ENCODE measurements at places on chromosomes 2 and 18.
A peak's percentile ranks its signal among the peaks of the same experiment; 100 is the strongest.

GRCh38 chr18:55884498-55884897 is 296.5 kb upstream of the TCF4 start:
- DNase-seq: no peak

GRCh38 chr18:34483198-34483597 is 226.9 kb upstream of the DTNA start:
- no peak for DNase-seq

GRCh38 chr2:190843890-190844699 is 36.5 kb upstream of the GLS start:
- DNase-seq: peak; percentile 87

DNA sequence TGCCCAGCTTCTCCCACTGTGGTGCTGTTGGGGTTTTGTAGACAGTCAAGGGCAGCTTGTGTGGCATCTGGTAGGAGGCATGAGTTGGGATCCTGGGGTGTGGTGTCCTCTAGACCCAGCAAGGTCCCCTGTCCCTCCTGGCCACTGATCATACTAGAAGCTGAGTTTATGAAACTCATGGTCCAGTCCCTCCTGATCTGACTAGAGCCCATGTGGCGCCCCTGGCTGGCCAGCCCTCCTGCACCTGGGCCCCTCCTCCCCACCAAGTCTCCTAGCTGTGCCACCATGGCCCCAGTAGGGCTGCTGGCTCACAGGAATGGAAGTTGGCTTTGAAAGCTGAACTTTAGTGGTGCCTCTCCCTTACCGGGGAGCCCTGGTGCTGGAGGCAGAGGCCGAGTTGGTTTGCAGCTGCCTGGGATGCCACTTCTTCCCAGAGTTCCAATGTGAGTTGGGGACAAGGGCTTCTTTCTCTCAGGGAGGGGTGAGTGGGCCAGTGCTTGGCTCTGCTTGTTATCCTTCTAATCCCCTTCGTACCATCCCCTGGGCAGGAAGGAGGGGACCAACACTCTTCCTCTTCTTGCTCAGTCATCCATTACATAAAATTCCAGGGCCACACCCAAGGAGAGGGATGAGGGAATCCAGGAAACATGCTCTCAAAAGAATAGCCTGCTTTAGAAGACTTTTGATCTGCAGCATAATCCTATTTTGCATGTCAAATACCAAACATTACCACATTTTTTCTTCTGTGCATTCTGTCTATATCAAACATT is 37.5 kb upstream of the HAAO start:
- DNase-seq: no peak

DNA sequence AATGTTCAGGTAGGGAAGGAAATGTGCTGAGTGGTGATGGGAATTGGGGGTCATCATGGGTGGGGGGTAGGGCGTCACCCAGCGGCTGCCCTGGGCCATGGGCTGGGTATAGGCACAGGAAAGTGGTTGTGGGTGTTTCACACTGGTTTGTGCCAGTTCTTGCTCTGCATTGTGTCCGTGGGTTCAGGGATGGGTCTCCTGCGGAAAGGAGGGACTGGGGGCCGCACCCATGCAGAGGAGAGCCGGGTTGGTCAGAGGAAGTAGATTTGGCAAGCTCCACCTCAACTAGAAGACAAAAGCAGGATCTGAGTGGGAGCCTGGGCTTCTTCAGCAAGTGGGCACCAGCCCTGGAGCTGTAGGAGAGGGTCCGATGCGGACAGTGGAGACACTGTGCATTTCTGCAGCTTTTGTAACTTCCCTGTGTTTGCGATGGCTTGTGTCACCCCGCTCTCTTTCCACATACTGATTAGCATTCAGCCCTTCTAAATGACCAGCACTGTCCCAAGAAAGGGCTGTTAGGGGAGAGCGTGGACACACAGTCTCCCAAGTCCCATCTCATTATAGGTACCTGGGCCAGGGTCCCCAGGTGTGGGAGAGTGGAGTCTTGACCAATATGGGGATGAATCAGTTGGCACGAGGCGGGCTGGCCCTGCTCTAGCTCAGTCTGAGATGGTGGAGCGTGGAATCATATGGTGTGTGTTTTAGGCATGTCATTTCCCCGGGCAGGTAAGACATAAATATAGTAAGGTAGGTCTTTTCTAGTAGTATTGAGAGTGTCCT is 67.2 kb downstream of the LRRFIP1 start:
- no peak for DNase-seq

DNA sequence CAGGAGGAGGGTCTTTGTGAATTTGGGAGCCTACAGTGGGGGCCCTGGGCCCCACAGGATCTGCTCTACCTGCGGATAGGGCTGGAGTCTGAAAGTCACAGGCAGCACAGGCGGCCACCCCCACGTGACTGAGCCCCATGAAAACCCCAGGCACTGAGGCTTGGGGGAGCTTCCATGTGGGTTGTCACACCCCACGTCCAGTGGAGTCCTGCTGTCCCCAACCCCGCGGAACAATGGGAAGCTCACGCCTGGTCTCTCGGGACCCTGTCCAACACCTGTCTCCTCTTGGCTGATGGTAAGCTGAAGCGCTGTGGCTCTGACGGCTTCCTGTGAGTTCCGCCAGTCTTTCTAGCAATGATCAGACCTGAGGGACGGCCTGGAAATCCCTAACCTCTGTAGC is 85.8 kb downstream of the PTGR3 start:
- DNase-seq: no peak

DNA sequence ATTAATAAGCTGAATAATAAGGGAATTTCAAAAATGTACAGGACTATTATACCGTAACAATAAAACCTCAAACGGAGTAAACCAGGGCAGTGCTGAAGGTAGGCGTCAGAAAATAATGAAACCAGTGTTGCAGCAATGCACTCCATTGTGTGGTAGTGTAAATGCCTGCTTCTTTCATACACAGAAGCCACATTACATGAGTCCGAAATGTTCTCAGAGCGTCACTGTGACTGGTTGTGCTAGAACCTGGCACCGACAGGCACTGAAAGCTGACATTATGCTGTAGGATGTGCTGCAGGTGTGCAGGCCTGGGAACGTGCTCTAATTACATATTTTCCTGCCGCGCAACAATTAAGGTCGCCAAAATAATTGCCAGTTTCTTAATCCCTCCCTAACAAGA is 53.3 kb downstream of the ZEB2 start:
- DNase-seq: no peak

- DNase-seq: peak; percentile 52
These were observed 39.4 kb downstream of the BMP10 start for GRCh38 chr2:68831686-68832232.

DNA sequence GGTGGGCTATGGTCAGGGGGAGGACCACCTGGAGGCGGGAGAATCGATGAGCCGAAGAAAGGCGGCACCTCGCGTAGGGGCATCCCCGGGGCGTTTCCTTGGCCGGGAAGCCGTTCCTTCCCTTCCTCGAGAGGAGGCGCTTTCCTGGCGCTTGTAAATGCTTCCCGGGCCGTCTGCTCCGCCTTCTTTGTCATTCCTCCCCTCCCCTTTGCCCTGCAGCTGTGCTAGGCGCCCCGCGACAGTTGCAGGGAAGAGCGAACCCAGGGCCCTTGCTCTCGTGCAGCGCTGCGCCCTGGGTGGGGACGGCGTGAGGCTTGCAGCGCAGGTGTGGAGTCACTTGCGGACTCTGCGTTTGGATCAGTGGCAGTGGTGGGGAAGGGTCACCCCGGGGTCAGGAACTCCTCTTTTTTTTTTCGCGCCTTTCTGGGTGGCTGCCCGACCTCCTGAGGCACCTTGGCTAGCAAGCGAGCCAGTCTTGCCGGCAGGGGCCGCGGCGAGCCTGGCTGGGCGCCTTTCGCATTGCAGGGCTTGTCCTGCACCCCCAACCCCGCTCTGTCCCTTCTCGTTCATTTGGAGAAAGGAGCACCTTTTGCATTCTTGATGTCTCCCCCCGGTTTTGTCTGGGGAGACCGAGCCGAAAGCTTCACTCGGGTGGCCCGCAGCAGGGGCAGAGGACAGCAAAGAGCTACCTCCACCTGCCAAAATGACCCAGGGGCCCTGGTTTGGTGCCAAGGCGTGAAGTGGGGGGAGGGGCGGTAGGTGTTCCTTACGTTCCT is 858 bp downstream of the KCNS3 start:
- DNase-seq: peak; percentile 60

DNA sequence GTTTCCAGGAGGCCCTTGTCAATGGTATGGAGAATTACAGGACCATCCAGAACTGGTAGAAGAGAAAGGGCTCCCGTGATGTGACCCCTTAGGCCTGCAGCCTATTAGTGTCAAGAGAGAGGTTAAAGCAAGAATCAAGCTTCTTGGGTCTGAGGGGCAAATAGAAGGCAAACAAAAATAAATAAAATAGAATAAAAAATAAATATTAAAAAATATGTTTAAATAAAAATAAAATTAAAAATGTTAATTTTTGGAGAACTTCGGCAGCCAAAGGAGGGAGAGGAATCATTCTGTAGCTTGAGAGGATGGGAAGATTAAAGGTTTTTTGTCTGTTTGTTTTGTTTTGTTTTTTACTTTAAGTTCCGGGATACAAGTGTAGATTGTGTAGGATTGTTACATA is 15.2 kb upstream of the TMEM178A start:
- no peak for DNase-seq

All from ELR (cell line).